ENCODE measurements at places on chromosomes 13 and 19.

DNA sequence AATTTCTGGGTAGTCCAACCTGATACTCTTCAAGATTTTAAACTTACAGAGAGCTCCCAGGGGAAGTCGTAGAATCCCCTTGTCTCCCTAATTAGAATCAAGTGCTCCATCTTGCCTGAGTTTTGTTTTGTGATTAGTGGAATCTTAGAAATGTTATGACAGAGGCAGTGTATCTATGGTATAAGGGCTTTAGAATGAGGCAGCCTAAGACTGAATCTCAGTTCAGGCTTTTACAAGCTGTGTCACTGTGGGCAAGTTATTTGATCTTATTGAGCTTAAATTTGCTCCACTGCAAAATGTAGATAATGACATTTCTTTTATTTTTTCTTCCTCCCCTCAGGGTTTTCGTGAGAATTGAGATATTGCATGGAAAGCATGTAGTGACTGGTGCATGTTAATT, 215.5 kb downstream of the POSTN start:
- H3K36me3 ChIP-seq, result no peaks in the 10 kb centered on the region
- DNase-seq, result no peak
- no peaks in the 10 kb centered on the region for H3K4me1 ChIP-seq
- no peaks in the 10 kb centered on the region for H3K27me3 ChIP-seq
- H3K27ac ChIP-seq, result no peak overlapping the region

- no peaks in the 10 kb centered on the region for H3K27me3 ChIP-seq
- no peak for DNase-seq
- no peak overlapping the region for H3K4me3 ChIP-seq
- H3K4me1 ChIP-seq, result peaks cover 15% of the 10 kb centered on the region
These were observed 42.5 kb downstream of the ARHGEF18 start for GRCh38 chr19:7391218-7391670.

DNA sequence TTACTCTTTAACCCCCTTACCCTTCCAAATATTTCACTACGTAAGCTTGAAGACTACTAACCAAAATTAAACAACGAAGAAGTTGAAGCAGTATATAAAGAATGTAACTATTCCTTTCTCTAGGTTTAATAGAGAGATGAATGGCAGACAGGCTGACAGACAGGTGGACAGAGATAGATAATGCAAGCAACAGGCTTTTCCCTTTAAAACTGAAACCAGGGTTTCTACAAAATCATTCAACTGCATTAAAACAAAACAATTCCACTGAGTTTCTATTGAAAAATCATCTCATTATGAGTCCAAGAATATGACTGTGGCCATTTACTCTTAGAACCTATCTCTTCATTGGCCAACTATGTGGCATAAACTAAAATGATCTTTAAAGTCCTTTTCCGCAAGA, 15.2 kb downstream of the LNX2 start:
- DNase-seq, result no peak
- H3K36me3 ChIP-seq, result no peaks in the 10 kb centered on the region
- no peaks in the 10 kb centered on the region for H3K27me3 ChIP-seq
- H3K27ac ChIP-seq, result no peak overlapping the region
- H3K4me3 ChIP-seq, result no peak overlapping the region
- H3K4me1 ChIP-seq, result peaks cover 56% of the 10 kb centered on the region

- peaks cover 37% of the 10 kb centered on the region for H3K27me3 ChIP-seq
- peaks cover 4% of the 10 kb centered on the region for H3K36me3 ChIP-seq
- H3K4me1 ChIP-seq, result peaks cover 3% of the 10 kb centered on the region
- no peak overlapping the region for H3K27ac ChIP-seq
- DNase-seq, result no peak
These were observed 419.4 kb downstream of the UQCRFS1 start for GRCh38 chr19:28793391-28794168.

- H3K36me3 ChIP-seq, result no peaks in the 10 kb centered on the region
- H3K4me1 ChIP-seq, result peaks cover 18% of the 10 kb centered on the region
- no peak overlapping the region for H3K27ac ChIP-seq
These were observed 7.2 kb downstream of the ERFL start for GRCh38 chr19:41920882-41921576.

GRCh38 chr13:82681535-82681934, 1200.7 kb downstream of the SLITRK1 start:
- no peak overlapping the region for H3K4me3 ChIP-seq
- no peak for DNase-seq
- no peaks in the 10 kb centered on the region for H3K27me3 ChIP-seq

GRCh38 chr13:33183431-33184111, 102.0 kb downstream of the STARD13 start:
- H3K27me3 ChIP-seq, result peaks cover 4% of the 10 kb centered on the region
- DNase-seq, result no peak
- peaks cover 4% of the 10 kb centered on the region for H3K4me1 ChIP-seq
- no peak overlapping the region for H3K4me3 ChIP-seq

- H3K27ac ChIP-seq, result no peak overlapping the region
- peaks cover 44% of the 10 kb centered on the region for H3K36me3 ChIP-seq
- no peak overlapping the region for H3K4me3 ChIP-seq
- DNase-seq, result no peak
- H3K4me1 ChIP-seq, result peaks cover 24% of the 10 kb centered on the region
These were observed 36.7 kb upstream of the LPAR6 start for GRCh38 chr13:48449656-48450055.

- H3K4me1 ChIP-seq, result no peaks in the 10 kb centered on the region
- no peak overlapping the region for H3K27ac ChIP-seq
- H3K27me3 ChIP-seq, result no peaks in the 10 kb centered on the region
- no peak overlapping the region for H3K4me3 ChIP-seq
These were observed 34.6 kb upstream of the SLC10A2 start for GRCh38 chr13:103100830-103101229.

DNA sequence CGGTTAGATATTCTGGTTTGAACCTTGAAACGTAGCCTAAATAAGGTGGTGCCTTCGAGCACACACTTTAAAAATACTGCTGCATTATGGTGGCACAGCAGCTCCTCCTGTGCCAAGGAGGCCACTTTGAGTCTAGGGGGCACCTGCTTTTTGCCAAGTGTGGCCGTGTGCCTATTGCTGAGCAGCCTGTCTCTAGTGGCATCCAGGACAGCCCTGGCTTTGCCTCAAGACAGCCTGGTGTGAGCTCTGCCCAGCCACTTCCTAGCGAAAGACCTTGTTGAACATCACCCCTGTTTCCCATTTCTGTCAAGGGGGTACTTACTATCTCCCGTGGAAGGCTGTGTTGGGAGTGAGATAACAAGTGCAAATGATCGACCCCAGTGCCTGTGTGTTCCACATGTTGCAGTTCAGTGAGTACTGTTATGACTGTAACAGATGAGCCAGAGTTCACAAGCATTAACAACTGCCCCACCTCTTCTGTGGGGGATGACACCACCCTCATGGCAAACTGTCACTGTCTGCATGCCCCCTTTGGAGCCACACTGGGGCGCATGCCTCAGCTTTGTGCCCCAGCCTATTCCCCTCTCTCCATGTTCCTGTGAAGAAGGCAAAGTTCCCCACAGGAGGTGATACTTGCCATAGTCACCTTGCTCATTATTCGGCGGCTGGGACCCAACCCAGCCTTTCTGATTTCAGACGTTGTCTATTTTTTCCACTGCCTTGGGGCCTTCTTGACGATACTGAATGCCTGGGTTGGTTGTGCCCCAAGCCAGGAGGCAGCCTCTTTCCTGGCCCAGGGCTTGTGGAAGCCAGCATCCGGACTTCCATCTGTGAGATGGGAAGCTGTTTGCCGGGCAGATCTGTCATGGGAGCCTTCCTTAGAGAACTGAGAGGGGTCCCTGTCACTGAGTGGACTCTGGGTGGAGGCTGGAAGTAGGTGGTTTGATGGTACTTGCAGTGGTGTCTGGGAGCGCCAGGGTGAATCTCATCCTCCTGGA, 5.4 kb downstream of the GATAD2A start:
- no peaks in the 10 kb centered on the region for H3K27me3 ChIP-seq
- H3K4me1 ChIP-seq, result peaks cover 83% of the 10 kb centered on the region
- H3K4me3 ChIP-seq, result peak overlapping the region; percentile 55

DNA sequence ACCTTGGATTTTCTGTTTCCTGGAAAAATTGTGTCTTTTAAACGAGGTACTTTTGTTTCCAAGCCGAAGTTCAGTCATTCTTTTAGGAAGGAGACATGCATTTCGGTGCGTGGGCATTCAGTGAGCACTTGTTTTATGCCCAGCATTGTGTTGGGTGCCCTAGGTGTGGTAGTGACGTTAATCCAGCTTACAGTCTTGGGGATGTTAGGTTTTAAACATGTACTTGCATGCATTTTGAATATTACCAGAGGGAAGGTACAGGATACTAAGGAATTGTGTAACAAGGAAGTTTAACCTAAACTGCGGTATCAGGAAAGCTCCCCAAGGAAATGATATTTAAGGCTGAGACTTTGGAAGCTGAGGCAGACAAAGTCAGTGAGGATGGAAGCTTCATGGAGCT, 66.3 kb downstream of the ARHGAP35 start:
- H3K27me3 ChIP-seq, result no peaks in the 10 kb centered on the region
- no peak for DNase-seq
- H3K4me3 ChIP-seq, result no peak overlapping the region
- H3K4me1 ChIP-seq, result peaks cover 22% of the 10 kb centered on the region
- peaks cover 6% of the 10 kb centered on the region for H3K36me3 ChIP-seq
- peak overlapping the region; percentile 62 for H3K27ac ChIP-seq

DNA sequence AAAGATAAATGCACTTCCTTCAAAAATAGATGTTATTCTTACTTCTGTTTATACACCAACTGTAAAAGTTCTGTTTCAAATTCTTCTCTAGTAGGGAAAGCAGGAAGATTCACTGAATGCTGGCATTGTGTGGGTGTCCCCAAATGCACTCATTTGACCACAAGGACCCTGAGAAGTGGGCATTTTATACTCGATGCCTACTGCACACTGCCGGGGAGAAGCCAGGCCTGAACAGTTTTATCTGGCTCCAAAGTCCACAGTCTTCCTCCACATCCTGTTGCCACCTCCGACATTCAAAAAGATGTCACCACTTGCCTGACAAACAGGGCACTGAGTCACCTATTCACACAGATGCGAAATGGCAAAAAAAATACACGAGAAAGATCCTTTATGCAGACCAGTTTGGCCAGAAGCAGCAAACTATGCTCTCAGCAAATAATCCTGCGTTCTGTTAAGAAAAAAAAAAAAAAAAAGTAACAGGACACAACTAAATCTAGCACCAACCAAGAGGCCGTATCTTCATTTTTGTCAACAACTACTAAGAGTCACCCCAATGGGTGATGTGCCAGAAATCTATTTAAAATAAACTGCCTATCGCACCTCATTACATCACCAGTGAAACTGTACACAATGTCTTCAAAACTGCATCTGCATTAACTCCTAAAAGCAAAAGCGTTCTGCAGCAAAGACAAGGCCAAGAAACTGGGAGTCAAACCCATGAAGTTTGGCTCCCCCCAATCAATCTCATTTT, 6.2 kb downstream of the ZC3H4 start:
- DNase-seq, result no peak
- peak overlapping the region; percentile 48 for H3K27ac ChIP-seq
- no peaks in the 10 kb centered on the region for H3K27me3 ChIP-seq

GRCh38 chr13:59754411-59754810, 409.3 kb downstream of the DIAPH3 start:
- no peak overlapping the region for H3K4me3 ChIP-seq
- H3K27me3 ChIP-seq, result no peaks in the 10 kb centered on the region
- H3K4me1 ChIP-seq, result no peaks in the 10 kb centered on the region

Data from naive thymus-derived CD8-positive, alpha-beta T cell (primary cell).